ENCODE measurements at places on chromosomes 5 and 9.

DNA sequence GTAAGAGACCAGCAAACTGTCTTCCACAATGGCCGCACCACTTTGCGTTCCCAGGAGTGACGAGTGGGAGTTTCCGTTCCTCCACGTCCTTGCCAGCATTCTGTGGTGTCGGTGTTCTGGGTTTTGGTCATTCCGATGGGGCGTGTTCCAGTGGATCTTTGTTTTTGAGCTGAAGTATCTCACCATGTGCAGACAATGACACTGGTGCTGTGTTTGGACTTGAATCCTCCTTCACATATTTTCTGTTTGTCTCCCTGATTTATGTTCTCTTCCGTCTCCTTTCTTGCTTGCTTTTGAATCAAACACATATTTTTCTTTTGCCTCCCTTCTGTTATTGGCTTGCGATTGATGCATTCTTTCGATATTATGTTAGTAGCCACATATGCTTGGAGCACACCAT lies 60.8 kb upstream of the IRX4 start:
- DNase-seq, result no peak

DNA sequence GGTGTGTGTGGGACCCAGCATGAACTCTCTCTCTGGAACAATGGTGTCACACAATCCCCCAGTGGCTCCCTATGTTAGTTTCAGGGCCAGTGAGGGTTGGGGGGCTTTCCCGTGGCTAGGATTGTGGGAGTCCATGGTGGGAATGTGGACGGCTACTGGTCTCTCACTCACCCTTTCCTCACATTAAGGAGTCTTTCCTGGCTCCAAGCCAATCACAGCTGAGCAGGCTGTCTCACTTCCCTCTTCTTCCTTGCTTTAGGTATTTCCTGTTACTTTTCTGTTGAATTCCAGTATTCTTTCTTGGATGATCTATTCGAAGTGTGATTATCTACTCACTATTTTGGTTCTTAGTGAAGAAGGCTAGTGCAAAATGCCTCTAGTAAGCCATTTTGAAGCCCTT lies 324.4 kb upstream of the MPDZ start:
- DNase-seq, result no peak

DNA sequence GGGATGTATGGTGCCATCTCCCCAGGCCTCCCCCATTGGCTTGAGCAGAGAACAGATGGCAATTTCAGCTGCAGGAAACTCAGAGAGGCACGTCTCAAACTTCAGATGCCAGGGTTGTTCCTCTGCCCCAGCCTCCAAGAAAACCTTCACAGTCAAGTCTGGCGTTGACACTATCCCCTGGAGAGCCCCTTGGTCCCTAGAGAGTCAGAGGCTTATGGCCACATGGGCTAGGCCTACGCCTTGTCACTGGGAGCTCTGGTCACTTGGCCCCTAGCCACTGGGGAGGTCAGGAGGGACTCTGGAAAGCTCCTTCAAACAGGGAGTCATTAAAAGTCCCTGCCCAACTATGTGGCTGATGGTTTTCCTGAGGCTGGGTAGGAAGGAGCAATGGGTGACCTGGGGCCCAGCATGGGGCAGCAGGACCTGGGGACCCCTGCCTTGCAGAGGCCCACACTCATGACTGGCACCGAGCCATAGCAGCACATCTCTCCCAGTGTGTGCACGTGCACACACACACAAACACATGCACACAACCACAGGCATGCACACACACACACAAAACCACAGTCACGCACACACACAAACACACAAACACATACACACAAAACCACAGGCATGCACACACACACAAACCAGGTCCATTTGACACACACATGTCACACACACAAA lies 144.2 kb downstream of the GADD45G start:
- no peak for DNase-seq

DNA sequence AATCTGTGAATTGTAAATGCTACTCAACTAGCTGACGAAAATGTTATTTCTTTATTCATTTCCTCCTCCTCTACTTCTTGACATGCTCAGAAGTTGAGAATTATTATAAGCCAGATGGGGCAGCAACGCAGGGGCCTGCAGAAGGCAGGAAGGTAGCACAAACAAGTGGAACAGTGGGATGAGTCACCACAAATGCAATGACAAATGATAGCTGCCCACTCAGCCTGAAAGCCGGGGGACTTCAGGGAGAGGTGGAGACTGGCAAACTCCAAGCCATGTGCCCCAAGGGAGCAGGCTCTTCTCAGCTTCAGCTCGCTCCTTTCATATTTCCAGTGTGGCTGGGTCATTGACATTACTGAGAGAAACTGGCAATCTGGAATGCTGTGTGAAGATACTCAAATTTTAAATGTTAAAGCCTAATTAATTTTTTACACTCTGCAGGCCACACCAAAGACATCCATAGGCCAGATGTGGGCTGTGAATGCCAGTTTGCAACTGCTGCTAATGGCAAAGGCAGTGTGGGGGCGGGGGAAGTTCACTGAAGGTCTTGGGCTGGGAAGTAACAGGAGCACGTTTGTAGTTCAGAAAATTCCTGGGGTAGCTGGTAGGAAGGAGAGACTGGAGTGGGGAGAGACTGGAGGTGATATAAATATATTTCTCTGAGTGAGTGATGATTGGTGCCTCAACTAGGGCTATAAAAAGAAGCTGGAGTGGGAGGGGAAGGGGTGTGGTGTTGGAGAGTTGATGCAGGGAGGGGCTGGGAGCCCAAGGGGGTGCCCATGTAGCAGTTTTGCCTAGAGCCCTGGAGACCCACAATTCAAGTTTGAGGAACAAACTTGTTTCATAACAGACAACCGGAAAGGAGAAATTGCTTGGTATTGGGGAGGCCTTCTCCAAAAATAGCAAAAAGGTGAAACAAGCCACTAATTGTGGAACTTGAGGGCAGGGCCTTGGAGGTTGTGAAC lies 20.8 kb upstream of the ADRB2 start:
- no peak for DNase-seq

- no peak for DNase-seq
Measured at GRCh38 chr5:72160329-72160728, 53.1 kb downstream of the MAP1B start.

DNA sequence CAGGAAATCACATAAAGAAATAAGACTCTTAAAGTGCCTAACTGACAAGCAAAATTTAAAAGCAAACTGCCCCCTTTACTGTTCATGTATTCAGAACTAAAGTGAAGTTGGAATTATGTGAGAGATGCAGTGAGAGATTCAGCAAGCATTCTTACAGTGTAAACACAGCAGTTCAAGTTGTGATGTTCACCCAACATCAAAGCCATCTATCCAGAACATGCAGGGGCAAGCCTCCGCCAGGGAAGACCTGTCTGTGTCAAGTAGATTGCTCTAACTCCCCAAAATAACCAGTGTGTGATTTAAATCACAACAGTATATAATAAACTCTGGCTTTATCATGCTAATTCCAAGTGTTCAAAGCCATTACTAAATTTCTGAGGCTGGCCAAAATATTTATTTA lies 233.3 kb downstream of the BNC2 start:
- no peak for DNase-seq

- no peak for DNase-seq
Measured at GRCh38 chr9:20256284-20256948, 365.9 kb downstream of the MLLT3 start.

DNA sequence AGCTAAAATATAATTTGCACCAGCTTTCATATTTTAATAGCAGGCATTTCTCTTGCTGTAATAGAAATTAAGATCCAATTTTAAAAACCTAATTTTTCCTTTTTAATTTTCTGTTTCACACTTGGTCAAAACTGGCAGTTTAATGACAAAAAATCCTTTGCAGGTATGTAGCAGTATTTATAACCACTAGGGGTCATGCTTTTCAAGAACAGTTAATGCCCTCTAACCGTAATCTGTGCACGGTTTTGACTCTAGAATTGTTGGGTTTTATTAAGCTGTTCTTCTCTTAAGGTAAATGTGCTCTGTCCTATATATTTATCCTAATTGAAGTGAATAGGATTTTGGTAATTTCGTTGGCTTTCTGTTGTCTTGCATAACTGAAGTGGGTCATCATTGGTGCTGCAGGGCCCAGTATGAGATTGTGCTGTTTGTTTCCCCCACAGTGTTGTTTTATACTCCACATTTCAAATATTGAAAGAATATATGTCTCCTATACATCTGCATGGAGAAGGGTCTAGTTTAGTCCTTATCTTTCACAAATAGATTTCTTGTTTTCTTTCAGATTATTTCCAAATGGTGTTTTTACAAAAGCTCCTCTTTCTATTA lies 107.4 kb downstream of the SCAMP1 start:
- DNase-seq, result no peak

- no peak for DNase-seq
Measured at GRCh38 chr5:74945561-74946165, 79.5 kb upstream of the FAM169A start.

- DNase-seq, result no peak
Measured at GRCh38 chr9:70043689-70044489, at the start of gene MAMDC2. Gene MAMDC2, plus strand, starts transcription at chr9:70043848. Its CDS starts 350 bp downstream, at chr9:70044198.

- no peak for DNase-seq
Measured at GRCh38 chr9:136829412-136829811, 12.9 kb upstream of the AJM1 start.

DNA sequence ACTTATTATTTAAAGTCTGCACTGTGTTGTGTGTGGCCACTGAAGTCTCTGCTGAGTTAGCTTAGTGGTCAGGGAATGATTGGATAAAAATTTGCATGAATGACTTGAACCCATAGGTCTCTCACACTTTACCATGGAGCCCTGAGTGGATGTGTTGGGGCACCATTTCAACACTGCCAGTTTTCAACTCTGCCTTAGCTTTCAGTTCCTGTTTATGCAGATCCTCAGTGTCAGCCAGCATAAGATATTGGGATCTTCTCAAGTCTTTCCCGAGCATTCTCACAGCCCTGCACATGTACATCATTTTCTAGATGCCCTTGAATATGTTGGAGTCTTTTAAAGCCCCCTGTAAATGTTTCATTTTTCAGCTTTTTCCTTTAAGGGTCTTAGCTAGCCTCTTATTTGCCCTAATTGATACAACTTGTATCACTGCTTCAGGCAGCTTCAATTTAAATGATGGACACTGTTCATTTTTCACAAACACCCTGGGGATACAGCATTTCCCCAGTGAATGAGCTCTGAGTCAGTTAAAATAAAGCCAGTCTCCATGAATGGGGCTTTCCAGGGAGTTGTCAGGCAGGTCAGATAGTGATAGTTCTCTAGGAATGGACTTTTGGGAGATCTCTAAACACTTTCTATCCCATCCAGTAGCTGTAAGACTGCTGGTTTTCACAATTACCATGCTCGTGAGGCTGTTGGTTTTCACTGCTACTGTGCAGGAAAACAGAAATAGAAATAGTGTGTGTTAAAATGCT lies 211.9 kb upstream of the PAPPA start:
- no peak for DNase-seq

DNA sequence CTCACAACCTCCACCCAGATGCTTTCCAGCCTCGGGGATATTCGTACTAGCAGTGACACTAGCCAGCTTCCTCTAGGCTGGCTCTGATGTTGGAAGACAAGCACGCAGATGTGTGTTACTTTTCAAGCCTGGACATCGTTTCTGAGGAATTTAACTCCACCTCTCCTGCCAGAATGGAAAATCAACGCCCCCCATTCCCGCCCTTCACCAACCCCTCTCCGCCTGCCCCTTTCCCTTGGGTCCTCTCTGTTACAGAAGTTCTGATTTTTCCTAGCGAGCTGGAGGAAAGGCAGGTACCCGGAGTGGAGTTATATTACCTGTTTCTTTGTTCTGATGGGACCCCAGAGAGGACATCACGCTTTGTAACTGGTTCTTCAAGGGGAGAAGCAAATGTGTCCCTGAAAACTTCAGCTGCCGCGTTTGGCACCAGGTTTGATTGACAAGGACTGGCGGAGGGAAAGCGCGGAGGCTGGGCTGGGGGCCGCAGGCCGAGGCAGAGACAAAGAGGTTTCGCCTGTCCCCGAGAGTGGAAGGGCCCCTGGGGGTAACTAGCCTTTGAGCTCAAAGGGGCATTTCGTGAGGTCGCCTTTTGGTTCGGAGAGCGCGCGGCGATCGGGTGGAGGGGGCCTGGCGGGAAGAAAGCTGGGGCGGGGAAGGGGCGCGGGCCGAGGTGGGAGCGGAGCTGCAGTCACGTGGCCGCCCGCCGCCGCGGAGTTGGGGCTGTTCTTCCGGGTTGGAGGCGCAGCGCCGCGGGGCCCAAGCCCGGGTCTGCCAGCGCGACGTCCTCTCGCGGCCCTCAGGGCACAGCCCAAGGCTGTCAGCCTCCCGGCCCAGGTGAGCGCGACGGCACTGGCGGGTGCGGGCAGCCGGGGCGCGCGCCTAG lies at the start of gene NNT:
Gene NNT (plus strand): TSS at position 720 of the 883 bp plus-strand sequence. CDS start 6,016 bp downstream, outside the sequence.
- DNase-seq, result peak; percentile 88

- DNase-seq, result no peak
Measured at GRCh38 chr5:143244000-143244736, 159.3 kb downstream of the NR3C1 start.

- DNase-seq, result no peak
Measured at GRCh38 chr5:158698768-158699284, 400.9 kb downstream of the EBF1 start.

GRCh38 chr9:69204326-69204725 lies 30.2 kb downstream of the TJP2 start:
- no peak for DNase-seq

DNA sequence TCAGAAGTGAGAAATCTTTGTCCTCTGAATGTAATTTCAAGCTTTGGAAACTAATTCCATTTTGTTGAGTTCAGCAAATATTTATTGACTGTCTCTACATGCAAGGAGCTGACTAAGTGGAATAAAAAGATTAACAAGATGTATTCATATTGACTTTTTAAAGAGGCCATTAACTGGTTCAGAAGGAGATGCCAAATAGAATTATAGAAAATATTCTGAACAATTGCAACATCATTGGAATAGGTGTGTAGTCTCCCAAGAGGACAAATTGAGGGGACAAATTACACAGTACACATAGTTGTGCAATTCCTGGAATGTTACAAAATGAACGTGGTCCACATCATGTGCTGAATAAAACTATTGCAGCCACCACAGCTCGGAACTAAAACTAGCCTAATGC lies 224.2 kb downstream of the NPR3 start:
- no peak for DNase-seq

DNA sequence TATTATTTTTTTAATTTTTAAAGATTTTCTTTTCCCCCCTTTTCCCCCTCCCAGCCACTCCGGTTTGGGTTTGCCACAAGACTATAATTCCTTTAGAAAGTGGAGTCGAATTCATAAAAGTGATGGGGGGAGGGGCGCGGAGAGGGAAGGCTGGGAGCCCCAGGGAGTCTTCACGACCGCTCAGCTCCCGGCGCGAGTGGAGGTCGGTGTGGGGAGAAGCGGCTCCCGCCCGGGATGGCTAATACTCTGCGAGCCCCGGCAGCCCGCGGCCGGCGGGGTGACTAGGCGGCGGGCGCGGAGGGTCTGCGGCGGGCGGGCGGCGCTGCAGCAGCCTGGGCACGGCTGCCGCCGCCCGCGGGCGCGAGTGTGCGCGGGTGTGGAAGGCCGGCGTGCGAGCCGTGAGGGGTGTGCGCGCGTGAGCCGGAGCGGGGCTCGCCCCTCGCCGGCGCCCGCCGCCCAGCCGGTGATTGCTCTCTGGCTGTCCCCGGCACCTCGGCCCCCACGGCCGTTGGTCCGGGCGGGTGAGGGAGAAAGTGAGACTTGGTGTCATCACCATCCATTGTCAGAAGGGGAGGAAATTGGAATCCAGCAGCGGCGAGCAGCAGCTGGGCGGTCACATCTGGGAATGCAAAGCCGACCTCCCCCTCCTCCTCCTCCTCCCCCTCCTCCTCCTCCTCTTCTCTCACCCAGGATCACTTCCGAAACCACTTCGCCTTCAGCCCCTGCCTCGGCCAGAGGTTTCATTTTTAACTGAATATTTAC lies at the start of gene PARP8:
Gene PARP8 (plus strand): TSS at position 377 of the 762 bp plus-strand sequence. CDS start 459 bp downstream, outside the sequence.
- no peak for DNase-seq
